NCI-H460 (cell line): ENCODE measurements at places on chromosomes 7 and 10. TPM values are rescaled to one million over a fixed set of nuclear protein-coding genes. Genes with fewer than 3 reads are reported as not detected.

DNA sequence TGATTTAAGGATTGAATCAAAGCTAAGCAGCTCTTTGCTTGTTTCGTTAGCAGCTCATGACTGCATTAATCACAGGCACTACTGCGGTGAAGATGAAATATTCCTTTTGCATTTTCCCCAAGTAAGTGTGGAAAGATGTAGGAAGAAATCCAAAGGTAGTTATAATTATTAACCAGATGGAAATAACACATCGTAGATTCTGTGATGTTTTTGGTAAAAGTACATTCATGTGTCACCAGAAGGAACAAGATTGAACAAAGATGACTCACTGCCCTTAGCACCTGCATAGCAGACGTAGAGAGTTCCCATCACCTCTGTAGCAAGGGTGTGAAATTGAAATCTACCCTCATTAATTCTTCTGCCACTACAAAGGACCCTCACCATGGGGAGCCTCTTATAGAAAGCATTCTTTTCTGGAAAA is 37.1 kb downstream of the SMURF1 start:
- no peak for DNase-seq

- DNase-seq = no peak
These were observed 194.4 kb upstream of the PRSS1 start for GRCh38 chr7:142554560-142555532.

DNA sequence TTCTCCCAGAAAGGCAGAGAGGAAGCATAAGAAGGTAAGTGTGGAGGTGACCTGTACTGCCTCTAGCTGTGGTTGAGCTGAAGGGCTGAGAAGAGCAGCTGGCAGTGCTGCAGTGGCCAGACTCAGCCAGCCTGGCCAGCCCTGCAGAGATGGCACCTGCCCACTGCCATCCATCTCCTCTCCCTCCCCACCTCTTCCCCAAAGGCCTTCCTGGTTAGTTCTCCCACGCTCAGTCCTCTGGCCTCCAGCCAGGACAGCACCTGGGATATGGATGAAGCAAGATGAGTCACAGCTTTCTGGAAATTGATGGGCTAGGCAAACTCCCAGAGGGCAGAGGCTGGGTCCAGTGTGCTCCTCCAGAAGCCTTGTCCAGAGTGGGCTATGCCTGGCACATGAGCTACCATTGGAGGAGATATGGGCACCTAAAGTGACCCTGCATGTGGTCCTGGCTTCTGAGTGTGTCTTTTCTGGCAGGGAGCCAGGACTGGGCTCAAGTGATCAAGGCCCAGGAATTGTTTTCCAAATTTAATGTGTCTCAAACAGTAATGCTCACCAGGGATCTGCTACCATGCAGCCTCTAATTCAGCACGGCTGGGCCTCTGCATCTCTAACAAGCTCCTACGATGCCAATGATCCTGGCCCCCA is 81.0 kb upstream of the CACUL1 start:
- DNase-seq = no peak

DNA sequence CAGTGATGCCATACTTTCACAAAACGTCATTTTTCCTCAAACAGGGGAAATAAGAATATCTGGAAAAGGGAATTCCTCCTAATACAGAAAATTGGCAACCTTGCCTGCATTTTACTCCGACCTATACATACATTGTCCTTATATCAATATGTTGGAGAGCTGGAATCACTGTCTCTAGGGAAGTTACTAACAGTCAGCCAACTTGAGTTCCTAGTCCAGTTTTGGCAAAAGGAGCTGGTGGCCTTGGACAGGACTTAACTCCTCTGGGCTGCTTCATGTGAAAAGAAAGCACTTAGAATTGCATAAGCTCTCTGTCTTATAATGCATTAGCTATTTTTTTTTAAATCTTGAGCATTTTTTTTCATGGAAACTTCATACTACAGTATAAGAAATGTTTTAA is 174.2 kb upstream of the HGF start:
- DNase-seq = no peak

- DNase-seq = no peak
These were observed 192.3 kb downstream of the REEP3 start for GRCh38 chr10:63713191-63714144.

Gene FAM25G
- total RNA-seq = not detected in 2 replicates
